ENCODE measurements at places on chromosomes 4 and X.

GRCh38 chr4:61511716-61512488 is 311.8 kb downstream of the ADGRL3 start:
- DNase-seq = no peak

DNA sequence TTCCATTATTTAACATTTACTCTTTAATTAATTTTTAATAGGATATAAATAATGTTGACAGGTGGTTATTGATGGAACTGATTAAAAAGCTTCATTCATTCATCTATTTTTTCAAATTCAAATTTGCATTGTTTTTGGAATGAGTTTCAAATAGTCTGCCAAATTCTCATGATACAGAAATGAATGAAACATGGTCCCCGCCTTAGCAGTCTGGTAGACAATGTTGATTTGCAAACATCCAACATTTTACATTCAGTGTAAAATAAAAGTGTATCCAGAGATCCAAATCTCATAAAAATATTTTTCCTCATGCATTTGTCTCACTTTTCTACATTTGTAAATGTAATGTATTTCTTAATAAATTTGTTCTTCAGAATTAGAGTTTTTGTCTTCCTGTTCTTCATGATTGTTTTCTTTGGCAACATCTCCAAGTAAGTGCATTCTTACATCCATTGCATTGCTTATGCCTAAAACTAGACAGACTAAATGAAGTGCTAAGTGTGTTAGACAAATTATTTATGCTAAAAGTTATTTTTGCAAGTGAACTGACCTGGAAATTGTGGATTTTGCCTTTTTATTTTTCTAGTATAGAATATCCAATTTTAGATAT is 142.3 kb downstream of the PCDH18 start:
- no peak for DNase-seq

GRCh38 chr4:163331629-163332376 is 593 bp downstream of the NPY1R start:
- no peak for DNase-seq

DNA sequence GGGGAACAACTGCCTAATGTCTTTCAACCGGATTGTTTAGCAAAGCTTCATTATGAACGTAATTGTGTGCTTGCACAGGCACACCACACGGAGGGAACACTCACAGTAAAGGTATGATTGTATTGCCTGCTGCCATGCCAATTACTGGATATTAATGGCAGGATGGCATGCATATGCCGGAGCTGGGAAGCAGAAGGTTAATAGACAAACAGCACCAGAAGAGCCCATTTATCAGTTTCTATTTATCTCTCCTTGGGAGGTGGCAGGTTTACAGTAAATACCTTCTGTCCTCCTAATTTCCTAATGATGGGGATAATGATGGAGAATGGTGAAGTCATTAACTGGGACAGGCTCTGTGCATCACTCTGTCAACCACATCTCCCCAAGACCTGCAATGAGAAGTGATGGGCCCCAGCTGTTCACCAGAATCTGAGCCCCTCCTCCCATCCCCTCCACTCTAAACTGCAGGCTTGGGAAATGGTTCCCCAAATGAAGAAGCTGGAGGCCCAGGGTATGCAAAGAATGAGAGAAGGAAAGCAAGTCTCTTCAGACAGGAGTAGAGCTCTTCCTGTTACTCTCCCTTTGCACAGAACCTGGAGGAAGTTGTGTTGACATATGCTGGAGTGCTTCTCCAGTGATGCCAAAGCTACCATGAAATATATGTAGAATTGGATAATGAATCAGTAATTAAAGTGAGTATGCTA is 160.8 kb downstream of the NAA11 start:
- peak; percentile 64 for DNase-seq

DNA sequence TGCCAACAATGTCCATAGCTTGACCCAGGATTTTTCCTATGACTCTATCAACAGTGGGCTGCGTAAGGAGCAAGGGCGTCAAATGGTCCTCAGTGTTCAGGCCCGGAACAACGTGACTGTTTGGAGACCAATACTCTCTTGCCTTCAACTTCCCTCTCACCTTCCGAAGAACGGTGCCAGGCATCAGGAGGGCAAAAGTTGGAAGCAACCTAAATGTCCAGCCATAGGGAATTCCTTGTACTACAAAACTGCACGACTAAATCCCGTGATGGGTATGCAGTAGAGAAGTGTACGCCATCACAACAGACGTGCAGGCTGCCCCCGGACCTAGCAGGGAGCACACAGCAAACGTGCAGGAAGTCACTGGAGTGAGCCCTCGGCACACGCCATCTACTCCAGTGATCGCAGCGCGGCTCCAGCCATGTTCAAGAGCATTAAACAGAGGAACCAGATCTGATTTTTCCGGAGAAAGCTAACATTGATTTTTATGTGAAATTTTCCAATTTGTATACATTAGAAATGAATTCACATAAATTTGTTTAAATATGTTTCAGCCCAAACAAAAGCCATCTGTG is 79.0 kb downstream of the JAKMIP1 start:
- DNase-seq = no peak

GRCh38 chr4:105162123-105162796 is 15.6 kb downstream of the TET2 start:
- DNase-seq = no peak

GRCh38 chr4:56123051-56123450 is 174.3 kb downstream of the CEP135 start:
- no peak for DNase-seq

- DNase-seq = no peak
Measured at GRCh38 chr4:38870098-38870808, 2.6 kb downstream of the FAM114A1 start.

- DNase-seq = no peak
Measured at GRCh38 chrX:133706890-133707289, 278.5 kb downstream of the GPC3 start.

- DNase-seq = no peak
Measured at GRCh38 chr4:98508829-98509598, 149.4 kb downstream of the TSPAN5 start.

GRCh38 chr4:82809619-82810018 is 11.0 kb upstream of the SCD5 start:
- DNase-seq = no peak

DNA sequence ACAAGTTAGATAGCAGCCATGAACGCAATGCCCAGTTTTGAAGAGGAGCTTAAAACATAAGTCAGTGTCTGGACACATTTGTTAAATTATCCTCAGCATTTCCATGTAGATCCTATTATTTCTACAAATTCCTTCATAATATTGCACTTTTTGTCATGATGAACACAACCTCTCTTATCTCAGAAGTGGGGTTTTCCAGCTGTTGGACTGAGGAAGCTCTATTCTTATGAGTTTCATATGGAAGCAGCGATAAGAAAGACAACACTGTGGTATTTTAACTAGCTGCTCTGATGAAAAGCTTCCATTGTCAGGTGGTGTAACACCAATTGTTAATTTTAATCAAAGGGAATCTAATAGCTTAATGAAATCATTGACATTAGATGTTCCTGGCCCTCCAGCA is 308.7 kb downstream of the GBA3 start:
- DNase-seq = no peak

DNA sequence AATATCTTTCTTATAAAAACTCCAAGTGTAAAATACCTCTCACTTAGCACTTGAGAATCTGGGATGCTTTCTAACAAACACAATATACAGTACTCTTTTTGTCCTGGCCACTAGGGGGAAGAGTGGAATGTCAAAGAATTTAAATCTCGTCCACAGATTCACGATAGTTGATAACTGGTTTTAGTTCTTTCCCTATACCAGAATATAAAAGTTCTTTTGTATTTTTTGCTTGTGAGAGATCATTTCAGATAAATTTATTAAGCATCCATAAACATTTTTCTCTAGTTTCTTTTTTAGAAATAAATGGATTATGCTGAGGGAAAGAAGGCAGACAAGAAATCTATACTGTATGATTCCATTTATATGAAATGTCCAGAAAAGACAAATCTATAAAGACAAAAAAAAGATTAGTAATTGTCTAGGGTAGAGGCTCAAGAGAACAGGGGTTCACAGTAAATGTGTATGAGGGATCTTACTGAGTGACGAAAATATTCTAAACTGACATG is 50.4 kb downstream of the MGARP start:
- DNase-seq = no peak

DNA sequence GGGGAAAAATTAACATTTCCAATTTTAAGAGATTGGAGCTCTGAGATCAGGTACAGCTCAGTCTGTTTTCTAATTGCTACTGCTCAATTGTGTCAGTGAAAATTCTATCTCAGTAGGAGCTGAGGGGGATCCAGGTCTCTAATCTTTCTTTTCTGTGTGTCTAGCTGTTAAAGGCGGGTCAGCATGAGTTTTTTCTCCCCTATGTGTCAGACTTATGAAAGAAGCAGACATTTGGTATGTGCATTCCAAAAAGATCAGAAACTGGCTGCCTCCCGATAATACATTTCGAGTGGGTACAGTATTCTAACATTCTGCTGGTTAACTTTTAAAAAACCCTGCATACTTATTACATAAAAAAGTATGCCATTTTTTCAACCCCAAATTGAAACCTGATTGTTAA is 72.4 kb downstream of the PCDH7 start:
- DNase-seq = no peak

GRCh38 chr4:32010221-32010620 is 1290.1 kb downstream of the PCDH7 start:
- no peak for DNase-seq

DNA sequence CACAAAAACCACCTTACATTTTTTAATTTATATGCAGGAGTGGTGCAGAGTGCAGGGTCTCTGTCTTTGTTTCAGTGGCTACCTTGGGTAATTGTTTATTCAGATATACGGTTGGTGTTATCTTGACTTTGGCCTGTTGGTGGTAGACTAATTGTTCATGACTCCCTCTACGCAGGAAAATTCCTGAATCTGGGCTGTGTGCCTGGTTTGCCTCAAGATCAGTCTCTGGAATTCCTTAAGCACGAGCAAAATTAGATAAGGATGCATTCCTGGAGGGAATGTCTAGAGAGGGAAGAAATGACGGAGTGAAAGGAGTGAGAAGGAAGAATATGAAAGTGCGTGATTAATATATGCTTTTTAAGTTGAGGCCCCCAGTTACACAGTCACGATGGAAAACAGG is 576.9 kb upstream of the PCDH10 start:
- DNase-seq = no peak

DNA sequence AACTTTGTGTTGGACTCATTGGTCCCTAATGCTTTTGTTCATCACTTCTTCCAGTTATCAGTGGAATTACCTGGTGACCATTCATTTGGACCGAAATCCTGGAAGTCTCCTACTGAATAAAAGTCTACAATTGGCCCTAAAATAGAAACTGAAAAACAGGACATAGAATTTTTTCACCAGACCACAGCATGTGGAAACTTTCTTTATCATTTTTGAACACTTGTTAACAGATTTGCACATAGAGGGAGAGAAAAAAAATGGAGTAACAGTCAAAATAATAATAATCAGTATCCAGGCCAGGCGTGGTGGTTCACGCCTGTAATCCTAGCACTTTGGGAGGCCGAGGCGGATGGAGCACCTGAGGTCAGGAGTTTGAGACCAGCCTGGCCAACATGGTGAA is 7.1 kb downstream of the EPGN start:
- no peak for DNase-seq

DNA sequence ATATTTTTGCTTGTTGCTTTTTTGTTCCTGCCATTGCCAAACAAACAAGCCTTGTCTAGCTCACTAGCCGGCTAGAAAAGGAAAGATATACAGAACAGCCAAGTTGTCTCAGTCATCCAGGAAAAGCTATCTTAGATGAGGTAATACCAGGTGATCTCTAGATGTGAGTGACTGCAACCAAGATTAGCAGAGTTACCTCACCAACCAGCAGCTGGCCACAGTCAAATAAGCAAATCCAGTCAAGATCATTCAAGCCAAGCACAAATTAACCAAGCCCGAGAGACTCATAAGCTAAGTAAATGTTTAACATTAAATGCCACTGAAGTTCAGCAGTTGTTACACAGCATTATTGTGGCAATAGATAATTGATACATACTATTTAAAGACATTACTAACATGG is 108.6 kb downstream of the CENPC start:
- no peak for DNase-seq

DNA sequence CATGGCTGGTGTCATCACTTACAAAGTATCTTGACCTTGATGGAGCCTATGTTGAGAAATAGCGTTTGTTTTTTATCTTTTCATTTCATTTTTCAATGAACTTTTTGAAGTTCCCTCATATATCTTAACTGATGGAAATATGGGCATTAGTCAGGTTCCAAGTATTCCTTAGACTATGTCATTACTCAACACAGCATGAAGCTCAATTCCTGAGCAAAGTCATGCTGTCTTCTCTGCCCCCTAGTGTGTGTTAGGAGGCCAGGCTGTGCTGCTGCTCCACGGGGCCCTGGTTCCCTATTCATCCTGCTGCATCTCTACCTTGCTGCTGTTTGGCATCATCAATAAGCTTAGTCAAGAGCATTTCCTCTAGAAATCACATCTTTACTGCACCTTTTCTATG is 40.9 kb downstream of the GPR143 start:
- DNase-seq = no peak

DNA sequence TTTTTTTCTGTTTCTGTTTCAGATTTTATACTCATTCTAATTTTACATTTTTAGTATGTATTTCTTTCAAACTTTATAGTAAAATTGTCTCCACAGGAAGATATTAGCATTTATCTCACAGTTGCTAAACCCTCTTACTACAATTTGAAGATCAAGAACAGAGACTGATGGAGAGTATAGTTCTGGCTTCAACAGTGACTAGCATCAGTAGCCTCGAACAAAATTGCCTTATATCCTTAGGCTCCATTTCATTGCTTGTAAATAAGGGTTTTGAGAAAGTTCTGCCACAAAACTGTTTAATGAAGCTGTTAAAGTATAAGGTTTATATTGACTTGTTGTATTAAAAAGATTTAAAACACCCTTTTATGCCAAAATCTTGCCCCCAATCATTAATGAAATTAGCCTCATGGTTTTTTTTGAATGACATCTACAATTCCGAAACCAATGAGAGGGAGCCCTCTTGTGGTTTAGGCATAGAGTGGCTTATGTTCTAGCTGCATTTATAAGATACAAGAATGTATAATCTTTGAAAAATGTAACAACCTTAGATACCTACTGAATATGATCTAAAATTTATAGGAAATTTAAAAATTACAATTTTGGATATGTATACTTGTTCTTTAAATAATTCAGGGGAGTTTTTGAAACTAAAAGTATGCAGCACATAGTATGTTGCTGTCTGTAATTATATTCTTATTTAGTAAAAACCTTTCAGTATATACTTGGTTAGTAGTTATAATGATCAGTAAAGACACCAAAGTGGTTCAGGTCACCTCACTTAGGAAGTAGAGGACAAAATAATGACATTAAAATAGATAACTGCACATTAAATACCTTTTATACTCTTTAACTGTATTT is 109.8 kb upstream of the HPGD start:
- peak; percentile 27 for DNase-seq

GRCh38 chr4:102343964-102344519 is 1.2 kb downstream of the SLC39A8 start:
- DNase-seq = no peak

DNA sequence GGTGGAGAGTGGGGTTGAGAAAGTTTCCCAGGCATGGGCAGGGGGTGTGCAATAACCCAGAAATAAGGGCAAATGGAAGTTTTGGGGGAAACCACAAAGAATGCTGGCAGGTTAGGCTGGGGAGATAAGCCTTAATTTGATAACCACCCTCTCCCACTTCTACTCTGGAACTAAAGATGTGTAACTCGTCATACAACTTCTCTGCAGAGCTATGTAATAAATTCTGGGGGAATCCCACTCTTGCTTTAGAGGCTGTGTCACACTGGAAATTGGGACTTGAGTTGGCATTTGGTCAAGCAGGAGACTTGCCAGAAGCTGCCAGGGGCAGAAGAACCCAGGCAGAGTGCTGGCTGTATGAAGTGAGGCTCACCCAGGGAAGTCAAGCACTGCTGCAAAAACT is 170.9 kb upstream of the CPEB2 start:
- DNase-seq = no peak

GRCh38 chr4:27210956-27211355 is 350.3 kb downstream of the STIM2 start:
- DNase-seq = no peak
